RKO (cell line): ENCODE measurements at places on chromosomes 12 and 14.

DNA sequence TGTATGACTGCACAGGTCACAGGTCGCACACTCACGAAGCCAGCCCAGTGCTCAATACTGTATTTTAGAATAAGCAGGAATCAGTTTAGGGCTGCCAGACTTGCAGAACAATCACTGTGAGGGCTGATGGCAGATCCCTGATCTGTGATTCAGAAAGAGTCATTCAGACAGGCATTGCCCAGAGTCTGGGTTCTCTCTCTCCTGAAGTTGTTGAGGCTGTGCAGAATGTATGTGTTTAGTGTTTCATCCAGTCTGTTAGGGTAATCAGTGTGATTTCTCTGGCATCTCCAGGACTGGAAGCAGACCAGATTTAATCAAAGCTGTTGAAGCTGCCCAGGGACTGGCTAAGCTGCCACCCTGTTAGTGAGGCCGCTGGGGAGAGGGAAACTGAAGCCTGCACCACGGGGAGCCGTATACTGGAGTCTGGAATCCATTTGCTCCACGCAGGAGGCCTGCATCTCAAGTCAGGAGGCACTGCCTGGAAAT lies 69.3 kb downstream of the ETV6 start:
- DNase-seq: no peak

DNA sequence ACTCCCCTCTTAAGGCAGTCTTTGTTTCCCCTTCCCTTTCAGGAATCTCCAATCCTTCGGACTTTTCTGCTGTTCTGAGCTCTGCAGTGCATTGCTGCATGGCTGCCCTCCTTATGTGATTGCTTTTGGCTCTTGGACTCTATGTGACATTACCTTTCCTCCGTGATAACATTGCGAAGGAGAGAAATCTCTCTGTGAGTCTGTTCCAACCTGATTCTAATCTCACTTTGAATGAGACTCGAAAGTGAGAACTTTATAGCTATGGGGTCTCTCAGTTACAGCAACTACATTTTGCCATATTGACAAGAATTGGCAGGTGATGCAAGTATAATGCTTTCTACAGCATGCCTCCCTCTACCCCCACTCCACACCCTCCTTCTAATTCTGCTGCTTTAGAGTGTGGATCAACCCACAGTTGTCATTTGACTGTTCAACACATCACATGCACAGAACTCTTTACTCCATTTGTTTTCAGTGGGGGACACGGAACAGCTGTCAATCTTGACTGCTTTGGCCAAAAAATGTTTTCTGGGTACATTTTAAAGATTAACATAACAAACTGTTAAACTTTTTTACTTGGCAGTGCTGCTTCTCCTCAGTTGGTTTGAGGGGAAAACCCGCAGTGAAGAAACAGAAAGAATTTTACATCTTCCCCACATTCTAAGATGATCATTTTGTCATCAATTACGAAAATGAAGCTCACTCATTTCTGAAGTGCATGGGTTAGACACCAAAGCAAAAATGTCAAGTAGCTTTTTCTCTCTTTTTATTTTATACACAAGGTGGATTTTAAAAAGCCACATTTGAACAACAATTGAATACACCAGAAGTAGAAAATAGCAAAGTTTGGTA lies 125.5 kb upstream of the RMST start:
- DNase-seq: no peak

- no peak for DNase-seq
These were observed 125.9 kb upstream of the MAP1LC3B2 start for GRCh38 chr12:116433249-116433648.

- DNase-seq: no peak
These were observed 587 bp upstream of the C12orf75 start for GRCh38 chr12:105329926-105330282.

GRCh38 chr14:67875175-67876006 lies 55.8 kb downstream of the RAD51B start:
- DNase-seq: no peak

- no peak for DNase-seq
These were observed 44.2 kb downstream of the WDR20 start for GRCh38 chr14:102183886-102184285.

GRCh38 chr12:13835652-13836051 lies 145.8 kb downstream of the GRIN2B start:
- DNase-seq: no peak

DNA sequence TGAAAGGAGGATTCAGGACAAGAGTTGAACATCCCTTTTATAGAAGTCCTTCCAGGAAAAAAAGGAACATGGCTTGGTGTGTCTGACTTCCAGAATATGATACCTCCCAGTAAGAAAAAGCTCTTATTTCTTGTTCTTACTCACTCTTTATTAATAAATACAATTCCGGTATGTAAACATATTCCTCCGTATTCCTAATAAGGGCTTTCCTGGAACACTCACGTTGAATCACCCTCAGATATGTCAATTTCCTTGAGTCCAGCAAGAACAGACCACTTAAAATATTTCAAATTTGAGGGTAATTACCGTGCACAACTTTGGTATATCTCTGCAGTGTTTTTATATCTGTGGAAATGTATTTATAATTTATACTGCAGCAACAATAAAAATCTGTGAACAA lies 385.6 kb downstream of the SYT1 start:
- peak; percentile 23 for DNase-seq

GRCh38 chr14:106069804-106070625 lies 543.6 kb downstream of the TMEM121 start:
- DNase-seq: no peak

GRCh38 chr14:21902561-21903181 lies 229.1 kb upstream of the OR4E1 start:
- DNase-seq: no peak

DNA sequence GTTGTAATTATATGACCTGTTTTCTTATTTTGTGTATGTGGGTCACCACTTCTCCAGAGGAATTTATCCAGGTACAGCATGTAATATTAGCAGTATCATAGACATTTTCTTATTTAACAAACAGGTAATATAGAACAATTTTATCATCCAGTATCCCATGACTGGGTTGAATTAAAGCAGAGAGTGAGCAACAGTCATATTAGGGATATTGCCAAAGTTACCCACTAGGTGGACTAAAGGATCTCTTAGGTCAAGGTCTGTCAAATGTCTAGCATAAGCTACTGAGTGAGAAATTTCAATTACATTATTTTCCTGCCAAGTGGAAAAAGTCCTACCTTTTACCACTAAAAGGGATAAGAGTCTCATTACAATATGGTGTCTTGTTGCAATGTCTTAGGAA lies 62.1 kb upstream of the TRIM9 start:
- peak; percentile 66 for DNase-seq

DNA sequence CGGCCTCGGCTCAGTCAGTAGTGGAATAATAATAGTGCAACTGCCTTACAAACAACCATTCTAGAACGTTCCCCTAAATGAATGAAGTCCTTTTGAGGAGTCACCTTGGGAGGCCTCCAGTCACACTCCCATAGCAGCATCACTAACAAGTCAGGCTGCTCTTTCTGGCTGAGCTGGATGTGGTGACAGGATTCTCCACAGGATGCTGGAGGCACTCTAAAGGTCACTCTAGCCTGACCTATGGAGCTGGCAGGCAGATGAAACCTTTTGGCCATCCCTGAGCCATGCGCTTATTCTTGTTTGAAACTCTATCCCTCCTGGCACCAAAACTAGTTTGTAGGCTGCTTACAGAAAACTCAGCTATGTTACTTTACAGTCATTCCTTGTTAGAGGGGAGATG lies 17.9 kb upstream of the TFCP2 start:
- no peak for DNase-seq

GRCh38 chr14:29687071-29687765 lies 240.4 kb downstream of the PRKD1 start:
- no peak for DNase-seq

- no peak for DNase-seq
These were observed 44.4 kb downstream of the ANO2 start for GRCh38 chr12:5900533-5901205.

DNA sequence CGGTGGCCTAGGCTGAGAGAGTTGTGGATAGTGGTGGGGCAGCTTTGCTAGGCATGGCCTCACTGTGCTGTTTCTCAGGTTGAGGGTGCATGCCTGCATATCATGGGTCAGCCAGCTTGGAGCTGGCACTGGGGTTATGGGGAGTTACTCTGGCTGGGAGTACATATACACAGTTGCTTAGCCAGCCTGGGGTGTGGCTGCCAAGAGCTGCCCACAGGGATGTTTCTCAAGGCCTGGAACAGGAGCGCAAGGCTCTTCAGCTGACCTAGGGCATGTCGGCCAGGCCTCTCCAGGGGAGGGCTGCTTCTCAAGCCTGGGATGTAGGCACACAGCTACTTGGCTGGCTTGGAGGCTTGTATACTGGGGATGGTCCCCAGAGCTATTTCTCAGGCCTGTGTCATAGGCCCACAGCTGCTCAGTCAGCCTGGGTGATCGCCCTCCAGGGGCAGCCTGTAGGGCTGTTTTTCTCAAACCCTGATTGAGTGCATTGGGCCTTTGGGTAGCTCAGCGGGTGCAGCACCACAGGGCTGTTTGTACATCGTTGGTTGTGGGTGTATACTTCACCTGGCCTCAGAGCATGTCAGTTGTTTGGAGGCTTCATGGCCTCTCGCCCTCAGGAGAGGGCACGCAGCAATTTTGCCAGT lies 114.9 kb downstream of the METTL25 start:
- DNase-seq: no peak

- DNase-seq: no peak
These were observed 153.5 kb downstream of the KCNA5 start for GRCh38 chr12:5197131-5197530.

GRCh38 chr12:126936181-126936851 lies 1330.7 kb upstream of the TMEM132C start:
- peak; percentile 16 for DNase-seq

DNA sequence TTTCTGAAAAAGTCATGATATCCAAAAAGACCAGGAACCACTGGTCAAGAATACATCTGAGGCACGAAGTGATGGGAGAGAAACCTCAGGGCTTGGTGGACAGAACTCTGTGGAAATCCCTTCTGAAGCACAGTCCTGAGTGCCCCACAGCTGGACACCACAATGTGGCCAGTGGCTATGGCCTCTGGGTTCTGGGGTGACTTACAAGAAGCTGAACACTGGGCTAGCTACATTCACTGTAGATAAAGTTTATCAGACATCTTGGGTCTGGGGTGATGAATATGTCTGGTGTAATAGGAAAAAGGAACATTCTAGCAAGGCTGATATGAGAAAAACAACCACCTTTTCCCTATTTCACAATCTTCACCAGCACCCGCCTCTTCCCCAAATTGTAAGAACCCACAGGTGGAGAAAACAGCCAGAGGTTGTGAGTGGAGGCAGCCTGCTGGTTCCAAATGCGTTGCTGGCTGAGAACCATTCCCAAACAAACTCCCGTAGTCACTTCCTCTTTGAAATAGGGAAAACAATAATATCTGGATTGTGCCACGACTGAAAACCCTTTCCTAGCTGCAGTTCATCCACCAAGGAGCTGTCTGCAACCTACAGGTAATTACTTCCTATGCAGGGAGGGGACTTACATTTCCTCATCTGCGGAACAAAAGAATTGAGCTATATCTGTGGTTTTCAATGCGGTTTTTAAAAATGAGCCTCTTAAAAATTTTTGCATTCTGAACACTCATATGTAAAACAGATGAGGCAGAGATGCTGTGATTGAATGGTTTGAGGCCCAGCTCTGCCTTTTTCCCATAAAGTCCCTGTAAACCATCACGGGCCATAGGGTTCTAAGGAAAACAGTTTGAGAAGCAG lies 193.6 kb downstream of the SLC41A2 start:
- DNase-seq: no peak

DNA sequence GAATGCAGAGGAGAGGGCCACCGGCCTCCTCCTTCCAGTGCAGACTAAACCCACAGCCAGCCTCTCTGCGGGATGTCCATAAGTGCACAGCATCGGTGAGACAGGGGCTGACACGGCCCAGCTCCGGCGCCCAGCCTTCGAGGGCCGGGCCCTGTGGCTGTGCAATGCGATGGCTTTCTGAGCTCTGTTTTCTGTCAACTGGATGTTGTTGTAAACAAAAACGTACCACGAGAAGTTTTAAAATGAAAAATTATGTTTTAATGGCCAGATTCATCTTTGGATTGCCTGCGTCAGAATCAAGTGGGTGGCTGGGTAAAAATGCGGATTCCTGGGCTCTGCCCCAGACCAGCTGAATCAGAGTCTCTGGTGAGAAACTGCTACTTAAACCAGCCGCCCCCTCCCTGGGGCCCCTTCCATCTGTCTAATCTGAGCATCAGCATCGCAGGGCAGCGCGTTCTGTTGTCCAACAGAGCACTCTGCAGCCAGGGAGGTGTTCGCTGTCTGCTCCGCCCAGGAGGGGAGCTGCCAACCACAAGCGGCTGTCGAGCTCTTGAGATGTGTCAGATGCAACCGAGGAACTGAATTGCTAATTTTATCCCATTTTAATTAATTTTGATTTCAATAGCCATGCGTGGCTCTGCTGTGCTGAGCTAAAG lies 133.4 kb downstream of the RFLNA start:
- no peak for DNase-seq

- DNase-seq: no peak
These were observed 95.2 kb downstream of the PRKCH start for GRCh38 chr14:61416591-61416990.

GRCh38 chr12:45402288-45402687 lies 186.4 kb downstream of the ANO6 start:
- DNase-seq: no peak

DNA sequence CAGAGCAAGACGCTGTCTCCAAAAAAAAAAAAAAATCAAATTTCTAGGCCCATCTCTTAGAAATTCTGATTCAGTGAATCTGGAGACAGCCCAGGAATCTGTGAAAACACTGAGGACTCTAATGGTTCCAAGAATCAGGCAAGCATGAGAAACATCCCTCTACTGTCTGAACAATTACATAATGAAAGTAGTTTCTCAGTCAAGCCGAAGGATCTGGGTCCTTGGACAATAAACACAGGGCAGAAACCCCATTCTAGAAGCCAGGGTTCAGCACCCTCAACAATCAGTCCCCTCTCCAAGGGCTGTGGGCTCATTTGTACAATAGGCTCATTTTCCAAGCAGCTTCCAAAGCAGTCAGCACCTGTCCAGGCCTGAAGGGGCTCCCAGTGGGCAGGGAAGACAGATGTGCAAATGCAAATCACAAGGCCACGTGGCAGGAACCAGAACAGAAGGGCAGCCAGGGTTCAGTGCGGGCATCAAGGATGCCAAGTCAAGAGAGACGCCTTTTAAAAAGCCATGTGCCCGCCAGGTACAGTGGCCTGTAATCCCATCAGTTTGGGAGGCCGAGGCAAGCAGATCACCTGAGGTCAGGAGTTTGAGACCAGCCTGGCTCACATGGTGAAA lies 96.1 kb downstream of the KSR2 start:
- no peak for DNase-seq

- no peak for DNase-seq
These were observed 335.3 kb downstream of the NPAS3 start for GRCh38 chr14:33273978-33274377.
